ENCODE measurements at places on chromosomes 6 and 20. TPM values are rescaled to one million over a fixed set of nuclear protein-coding genes. Genes with fewer than 3 reads are reported as not detected.

Gene REV3L
- total RNA-seq, result 8.8 TPM

Gene DUSP15
- total RNA-seq, result 6.7 TPM

Gene PHACTR3
- not detected for total RNA-seq

Gene ADAM33
- 4.0 TPM for total RNA-seq

Gene GPR63
- total RNA-seq, result 5.9 TPM

Gene VSX1
- not detected for total RNA-seq

Gene ZNF334
- total RNA-seq, result 17.2 TPM

Gene SLA2
- total RNA-seq, result 0.13 TPM

Gene PROKR2
- 0.44 TPM for total RNA-seq

Gene BAG2
- total RNA-seq, result 8.4 TPM

Gene CDH26
- total RNA-seq, result 0.79 TPM

Gene SSTR4
- total RNA-seq, result not detected

Gene FAM83C
- not detected for total RNA-seq

Gene XKR7
- total RNA-seq, result 1.5 TPM

Gene RING1
- 29.8 TPM for total RNA-seq

Gene PDE10A
- 0.31 TPM for total RNA-seq

Gene TMEM217
- total RNA-seq, result 1.1 TPM
